Mesenchymal stem cell (in vitro differentiated cells and primary cell): ENCODE measurements at places on chromosomes 16 and 17.

DNA sequence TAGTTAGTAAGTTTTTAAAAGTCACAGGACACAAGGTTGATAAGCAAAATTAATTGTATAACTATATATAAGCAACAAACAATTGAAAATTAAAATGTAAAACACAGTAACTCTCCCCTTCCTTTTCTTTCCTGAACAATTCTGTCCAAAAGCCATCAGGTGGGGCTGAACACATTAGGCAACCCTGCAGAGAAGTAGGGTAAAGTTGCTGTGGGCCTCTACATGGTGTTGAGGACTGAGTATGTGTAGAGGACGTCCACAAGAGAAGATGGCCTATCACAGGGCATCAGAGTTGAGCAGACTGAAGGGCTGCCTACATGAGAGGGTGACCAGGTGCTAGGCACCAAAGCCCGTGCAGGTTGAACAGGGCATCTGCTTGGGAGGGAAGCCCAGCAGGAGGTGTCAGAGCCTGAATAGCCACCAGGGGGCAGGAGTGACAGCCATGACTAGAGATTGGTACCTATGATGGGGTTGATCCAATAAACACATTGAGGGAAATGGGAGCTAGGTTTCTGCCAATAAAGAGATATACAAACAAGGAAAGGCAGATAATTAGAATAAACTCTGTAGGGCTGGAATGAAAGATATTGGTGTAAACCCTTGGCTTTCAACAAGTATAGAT is 415.1 kb downstream of the NPIPA8 start:
- DNase-seq: no peak

GRCh38 chr17:27608328-27609230 is 22.4 kb upstream of the LGALS9 start:
- DNase-seq: peak; percentile 6

DNA sequence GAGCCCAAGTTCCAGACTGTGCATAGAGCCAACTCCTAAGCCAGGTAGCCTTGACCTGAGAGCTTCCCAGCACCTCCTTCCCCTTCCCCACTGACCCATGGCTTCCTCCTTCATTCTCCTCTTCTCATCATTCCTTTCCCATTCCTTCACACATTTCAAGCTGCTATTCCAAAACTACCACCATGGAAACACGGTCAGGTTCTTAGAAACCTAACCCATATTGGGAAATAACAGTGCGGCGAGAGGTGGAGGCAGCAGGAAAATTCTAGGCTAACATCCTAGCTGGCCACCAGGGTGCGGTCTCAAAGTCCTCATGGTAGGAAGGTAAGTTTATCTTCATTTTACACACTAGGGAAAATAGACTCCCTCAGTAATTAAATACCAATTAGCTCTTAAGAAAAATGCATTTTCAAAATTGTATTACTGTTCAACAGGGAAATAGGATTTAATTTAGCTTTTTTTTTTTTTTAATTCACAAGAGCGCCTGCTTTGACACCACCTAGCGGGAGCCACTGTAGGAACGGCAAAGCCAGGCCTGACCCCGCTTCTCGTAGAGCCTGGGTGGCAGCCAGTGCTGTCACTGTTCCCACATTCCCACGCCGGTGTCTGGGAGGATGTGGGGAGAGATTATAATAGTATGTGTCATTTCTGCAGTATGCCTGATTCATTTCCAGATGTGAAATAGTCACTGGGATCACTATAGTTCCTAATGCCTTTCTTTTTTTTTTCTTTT is 14.0 kb upstream of the SPHK1 start:
- DNase-seq: peak; percentile 88

DNA sequence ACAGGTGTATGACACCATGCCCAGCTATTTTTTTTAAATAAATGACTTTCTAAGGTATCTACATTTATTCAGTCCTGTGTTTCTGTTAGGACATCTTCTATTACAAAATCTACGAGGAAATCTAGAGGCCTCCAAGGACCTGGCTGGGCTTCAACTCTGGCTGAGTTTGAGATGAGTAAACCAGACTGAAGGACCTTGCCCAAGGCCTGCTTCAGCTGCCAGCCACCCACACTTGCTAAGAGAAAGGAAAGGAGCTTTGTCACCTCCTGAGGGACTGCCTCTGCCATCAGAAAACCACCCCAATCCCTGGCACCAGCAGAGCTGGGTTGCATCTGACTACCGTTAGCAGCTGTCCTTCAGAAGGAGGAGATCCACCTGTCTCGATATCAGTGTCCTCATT is 1.3 kb upstream of the MYO1D start:
- DNase-seq: no peak

GRCh38 chr16:53753431-53753830 is 49.5 kb downstream of the FTO start:
- DNase-seq: no peak

DNA sequence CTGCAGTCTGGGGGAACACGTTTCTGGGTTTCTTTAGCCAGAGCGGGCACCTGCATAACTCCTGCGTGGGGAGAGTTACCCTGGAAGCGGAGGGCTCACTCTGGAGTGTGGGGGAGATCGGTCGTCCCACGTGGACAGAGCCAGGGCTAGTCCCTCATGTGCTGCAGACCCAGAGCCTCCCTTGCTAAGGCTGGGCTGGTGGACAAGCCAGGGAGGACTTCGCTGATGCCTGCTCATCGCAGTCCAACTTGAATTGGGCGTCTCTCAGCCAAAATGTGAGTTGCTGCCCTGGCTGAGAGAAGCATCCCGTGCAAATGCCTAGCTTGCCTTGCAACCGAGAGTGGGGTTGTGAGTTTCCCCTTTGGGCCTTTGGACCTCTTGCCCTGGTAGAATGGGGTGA is 986 bp downstream of the CRISPLD2 start:
- no peak for DNase-seq

GRCh38 chr16:60166-60565 is 6.5 kb downstream of the SNRNP25 start:
- no peak for DNase-seq

DNA sequence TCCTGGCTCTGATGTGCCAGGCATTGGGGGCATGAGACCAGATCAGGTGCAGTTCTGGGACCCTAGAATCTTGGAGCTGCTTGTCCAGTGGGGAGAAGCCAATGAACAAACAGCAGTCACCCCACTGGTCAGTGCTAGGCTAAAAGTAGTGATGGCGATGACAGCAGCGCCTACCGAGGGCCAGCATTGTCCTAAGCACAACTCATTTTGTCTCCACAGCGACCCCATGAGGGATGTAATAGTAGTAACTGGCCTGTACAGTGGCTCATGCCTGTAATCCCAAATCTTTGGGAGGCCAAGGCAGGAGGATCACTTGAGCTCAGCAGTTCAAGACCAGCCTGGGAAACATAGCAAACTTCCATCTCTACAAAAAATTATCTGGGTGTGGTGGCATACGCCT is 6.2 kb downstream of the SMCR8 start:
- peak; percentile 24 for DNase-seq

DNA sequence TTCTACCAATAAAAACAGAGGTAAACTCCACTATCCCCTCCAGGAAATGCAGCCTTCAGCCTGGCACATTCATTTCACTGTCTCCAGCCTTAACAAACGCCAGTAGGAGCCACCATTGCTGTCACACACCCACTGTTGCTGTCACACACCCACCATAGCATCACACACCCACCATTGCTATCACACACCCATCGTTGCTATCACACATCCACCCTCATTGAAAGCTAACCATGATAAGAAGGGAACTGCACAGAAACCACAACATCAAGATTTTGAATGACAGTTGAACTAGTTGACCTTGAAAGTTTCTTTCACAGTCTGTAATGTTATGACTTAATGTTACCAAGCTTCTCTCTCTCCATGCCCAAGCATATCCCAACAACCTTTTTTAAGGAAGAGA is 38.1 kb downstream of the SHCBP1 start:
- no peak for DNase-seq

- DNase-seq: no peak
Observed at GRCh38 chr17:5127910-5128309, 12.1 kb downstream of the USP6 start.

DNA sequence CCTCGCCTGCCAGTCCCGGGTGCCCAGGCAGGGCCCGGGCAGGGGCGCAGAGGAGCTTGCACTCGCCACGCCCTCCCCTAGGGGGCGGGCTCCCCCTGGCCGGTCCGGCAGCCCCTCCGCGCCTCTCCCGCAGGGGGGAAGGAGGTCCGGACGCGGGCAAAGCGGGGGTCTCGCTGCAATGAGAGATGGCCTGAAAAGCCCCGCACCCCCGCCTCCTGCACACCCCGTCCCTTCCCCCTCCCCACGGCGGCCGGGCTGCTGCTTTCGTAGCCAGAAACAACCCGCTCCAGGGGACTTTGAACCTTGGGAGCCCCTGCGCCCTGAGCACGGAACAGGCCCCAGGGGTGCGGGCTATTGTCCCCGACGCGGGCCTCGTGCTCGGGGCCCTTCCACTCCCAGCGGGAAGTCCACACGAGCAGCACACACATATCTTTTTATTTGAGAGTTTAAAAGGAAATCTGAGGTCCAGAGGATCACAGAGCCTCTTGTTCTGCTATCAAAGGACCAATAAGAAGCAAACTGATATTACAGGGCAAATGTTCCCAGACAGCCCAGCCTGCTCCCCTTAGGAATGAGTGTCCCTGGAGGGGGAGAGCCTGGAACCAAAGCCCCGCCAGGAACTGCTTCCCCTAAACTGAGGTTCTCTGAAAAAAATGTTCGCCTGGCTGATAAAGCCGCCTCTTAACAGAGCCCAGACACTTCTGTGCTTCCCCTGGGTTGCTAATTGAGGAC is 5.8 kb upstream of the CBX4 start:
- DNase-seq: peak; percentile 37

GRCh38 chr16:87554754-87555427 is 47.4 kb upstream of the JPH3 start:
- DNase-seq: peak; percentile 39

DNA sequence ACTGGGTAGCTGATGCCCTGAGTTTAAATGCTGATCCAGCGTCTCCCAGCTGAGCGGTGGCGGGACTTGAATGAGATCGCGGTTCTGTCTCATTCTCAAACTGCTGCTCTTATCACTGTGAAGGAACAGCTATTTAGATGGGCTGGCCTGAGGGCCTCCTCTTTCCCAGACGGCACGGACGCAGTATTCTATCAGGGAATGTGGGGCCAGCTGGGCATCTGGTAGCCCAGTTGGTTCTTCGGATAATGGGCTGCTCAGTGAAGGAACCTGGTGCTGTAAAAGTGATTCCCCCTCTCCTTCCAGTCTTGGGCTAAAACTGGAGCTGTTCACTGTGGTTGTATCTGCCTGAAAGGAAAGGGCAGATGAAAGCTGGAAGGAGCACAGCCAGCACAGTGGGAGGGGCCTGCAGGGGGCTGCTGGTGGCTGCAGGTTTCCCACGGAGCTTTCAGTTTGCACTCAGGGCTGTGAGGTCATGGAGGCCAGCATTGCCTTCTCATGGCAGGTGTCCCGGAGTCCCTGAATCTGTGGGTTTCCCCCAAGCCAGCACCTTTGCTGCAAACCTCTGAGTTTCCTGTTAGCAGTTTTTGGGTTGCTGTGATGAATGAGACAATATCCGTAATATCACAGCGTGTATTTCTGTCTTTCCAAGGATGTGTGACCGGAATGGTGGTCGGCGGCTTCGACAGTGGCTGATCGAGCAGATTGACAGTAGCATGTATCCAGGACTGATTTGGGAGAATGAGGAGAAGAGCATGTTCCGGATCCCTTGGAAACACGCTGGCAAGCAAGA is 3.6 kb downstream of the IRF8 start:
- DNase-seq: no peak

GRCh38 chr17:12627781-12628451 is 37.8 kb upstream of the MYOCD start:
- peak; percentile 89 for DNase-seq

DNA sequence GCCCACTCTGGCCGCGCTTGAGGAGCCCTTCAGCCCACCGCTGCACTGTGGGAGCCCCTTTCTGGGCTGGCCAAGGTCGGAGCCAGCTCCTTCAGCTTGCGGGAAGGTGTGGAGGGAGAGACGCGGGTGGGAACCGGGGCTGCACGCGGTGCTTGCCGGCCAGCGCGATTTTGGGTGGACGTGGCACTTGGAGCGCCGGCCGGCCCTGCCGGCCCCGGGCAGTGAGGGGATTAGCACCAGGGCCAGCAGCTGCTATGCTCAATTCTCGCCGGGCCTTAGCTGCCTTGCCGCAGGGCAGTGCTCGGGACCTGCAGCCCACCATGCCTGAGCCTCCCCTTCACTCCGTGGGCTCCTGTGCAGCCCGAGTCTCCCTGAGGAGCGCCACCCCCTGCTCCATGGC is 9.9 kb upstream of the ATP1B2 start:
- DNase-seq: no peak

GRCh38 chr17:64099543-64099942 is 30.4 kb downstream of the ERN1 start:
- DNase-seq: no peak

- no peak for DNase-seq
Observed at GRCh38 chr16:56776562-56776961, 46.6 kb downstream of the NUP93 start.

DNA sequence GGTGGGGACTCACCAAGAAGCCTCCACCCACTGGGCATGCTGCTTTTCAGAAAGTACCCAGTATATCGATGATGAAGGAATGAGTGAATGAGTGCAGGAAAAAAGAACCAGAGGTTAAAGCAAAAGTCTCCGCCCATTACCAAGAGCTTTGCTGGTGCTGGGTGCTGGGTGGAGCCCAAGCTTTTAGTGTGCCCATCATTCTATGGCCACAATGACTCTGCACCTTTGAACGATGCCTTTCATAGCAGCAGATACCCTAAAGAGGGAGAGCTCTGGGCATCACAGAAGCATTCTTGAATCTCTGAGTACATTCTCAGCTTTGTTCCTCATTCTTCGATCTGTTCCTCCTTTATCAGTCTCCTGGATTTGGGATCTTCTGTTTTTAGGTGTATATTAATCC is 450.7 kb upstream of the CCL2 start:
- DNase-seq: no peak
